ENCODE measurements at places on chromosomes 12 and 14.

DNA sequence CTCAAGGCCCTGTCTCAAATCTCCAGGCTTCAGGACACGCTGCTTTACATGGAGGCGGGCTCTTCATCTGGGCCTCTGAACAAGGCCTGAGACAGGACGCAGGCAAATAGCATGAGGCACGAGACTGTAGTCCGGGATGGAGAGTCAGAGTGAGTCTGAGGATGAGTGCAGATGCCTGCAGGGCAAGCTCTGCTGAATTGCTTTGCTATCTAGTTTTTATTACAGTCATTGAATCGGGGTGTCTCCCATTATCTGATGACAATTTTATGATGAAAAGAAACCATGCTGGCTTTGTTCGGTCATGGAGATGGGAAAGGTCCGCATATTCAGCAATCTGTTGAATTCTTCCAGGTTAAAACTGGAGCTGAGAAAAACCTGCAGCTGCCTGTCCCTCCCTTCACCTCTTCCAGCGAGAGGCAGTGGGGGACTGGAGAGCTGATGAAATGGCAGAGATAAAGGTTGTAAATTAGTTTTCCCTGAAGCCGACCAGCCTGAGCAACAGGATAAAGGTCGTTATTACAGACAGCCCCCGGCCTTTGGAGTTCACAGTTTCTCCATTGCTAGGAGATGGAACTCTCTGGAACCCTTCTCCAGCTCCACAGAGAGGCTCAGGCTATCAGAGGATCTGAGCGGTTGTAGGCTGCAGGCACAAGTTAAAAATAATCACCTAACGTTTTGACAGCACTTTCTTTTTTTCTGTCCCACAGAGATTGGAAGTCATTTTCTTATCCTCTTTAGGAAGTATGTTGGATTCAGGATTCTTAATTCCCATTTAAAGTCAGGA is 1.3 kb upstream of the ADGRD1 start:
- no peak for DNase-seq

- DNase-seq: no peak
Measured at GRCh38 chr12:43935581-43935980, 99.7 kb downstream of the TMEM117 start.

- no peak for DNase-seq
Measured at GRCh38 chr12:113845900-113846674, 120.0 kb downstream of the RBM19 start.

DNA sequence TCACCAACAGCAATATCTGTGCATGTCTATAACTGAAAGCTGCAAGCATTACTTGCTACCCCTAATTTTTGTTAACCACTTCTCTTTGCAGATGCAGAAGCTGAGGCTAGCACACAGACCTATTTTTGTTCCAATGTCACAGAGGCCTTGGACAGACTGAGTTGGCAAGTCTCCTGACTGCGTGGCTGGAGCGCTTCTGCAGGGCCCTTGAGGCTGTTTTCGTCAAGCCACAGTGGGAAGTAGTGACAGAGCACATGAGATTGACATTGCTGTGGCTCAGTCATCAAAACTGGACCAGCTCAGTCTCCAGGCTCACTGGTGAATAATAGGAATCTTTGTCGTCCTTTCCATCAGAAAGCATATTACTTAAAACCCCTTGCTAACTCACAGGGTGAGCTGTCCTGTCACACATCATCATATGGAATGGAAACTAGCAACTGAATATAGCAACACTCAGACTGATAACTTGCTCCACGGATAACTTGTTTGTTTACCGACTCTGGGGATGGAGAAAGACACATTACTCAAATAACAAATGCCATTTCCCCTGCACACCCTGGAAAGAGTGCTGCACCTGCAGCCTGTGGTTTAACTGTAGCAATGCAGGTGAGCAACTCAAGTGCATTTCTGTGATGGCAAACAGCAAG is 43.6 kb upstream of the DDX11 start:
- DNase-seq: no peak

- DNase-seq: no peak
Measured at GRCh38 chr12:121794534-121795033, 1.1 kb upstream of the RHOF start.

GRCh38 chr14:49924852-49925251 is 32.0 kb downstream of the ARF6 start:
- no peak for DNase-seq

DNA sequence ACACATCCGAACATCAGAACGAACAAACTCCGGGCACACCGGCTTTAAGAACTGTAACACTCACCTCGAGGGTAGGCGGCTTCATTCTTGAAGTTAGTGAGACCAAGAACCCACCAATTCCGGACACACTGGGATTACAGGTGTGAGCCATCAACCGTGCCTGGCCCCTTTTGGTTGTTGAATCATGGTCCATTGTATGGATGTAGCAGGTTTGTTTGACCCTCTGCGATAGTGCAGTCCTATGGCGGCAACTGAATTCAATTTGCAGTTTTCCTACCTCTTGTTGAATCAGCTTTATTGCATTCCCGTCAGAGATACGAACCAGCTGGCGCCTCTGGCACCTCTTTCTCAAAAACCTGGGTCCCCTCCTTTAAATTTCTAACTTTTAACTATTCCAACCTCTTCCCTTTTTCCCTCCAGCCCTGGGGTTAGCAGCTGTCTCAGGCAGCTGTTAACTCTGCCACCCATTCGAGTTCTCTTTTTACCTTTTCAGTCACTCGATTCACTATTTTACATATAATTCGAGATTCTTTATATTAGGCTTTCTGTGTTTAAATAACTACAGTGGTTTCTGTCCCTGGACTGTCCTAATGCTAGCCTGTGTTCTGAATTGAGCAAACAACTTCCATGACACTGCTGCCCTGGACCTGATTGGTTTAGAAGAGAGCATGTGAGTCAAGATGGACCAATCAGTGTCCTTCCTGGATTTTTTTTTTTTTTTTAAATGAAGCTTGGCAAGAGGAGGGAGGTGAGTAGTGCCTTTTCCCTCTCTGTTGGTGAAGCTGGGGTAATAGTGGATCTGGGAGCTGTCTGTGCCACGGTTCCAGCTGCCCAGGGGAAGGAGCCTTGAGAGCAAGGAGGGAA is 261.5 kb downstream of the PCNX1 start:
- no peak for DNase-seq

DNA sequence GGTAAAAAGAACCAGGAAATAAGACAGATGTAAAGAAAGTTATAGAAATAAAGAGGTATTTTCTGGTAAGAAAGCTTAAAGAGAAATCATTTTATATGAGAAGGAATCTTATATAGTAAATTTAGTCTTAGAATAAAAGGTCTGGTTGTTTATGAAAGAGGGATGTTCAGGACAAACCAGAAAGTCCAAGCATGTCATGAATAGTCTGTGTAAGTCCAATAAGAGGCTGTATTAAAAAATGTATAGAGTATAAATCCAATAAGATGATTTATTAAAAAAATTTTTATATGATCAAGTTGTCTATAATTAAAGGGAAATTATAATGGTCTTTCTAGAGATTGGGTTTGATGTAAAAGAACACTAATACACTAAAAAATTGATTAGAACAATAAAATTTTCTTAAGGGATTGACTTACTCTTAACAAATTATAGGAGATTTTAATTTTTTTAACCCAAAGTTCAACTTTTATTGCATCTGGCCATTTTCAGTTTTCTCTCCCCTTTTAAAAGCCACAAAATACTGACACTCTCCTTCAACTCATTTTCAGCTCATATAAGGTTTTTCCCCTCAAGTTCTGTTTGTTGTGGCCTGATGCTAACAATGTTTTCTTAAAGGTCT is 35.1 kb downstream of the ST8SIA1 start:
- no peak for DNase-seq
